ENCODE measurements at places on chromosomes 2 and 18.

GRCh38 chr2:177282181-177282641 lies 17.7 kb upstream of the NFE2L2 start:
- DNase-seq: no peak

DNA sequence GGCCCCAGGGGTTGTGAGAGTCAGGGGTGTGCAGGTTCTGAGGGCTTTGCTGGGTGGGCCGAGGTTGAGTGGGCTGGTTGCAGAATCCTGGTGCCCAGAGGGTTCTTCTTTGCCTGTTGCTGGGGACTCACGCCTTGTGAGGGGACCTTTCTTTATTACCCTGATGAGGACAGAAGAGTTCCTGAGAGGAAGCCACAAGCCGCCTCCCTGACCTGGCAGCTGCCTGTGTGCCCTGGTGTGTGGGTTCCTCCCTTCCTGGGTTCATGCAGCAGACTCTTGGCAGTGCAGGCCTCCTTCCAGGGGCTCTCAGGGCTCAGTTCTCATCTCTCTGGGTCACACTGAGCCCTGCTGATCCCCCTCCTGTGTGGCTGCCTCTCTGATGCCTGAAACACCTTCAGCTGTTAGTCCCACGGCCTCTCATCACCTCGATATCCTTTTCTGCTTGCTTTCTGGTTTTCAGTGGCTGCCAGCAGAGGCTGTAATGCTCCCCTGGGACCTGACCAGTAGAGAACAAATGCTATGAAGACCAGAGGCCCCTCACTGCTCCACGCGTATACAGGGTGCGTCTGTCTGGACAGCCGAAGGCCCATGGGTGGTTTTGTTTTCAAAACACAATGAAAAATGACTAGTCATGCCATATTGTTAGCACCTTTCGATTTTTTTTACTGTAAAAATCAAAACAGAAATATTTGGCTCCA lies 191.3 kb downstream of the AGAP1 start:
- DNase-seq: no peak

DNA sequence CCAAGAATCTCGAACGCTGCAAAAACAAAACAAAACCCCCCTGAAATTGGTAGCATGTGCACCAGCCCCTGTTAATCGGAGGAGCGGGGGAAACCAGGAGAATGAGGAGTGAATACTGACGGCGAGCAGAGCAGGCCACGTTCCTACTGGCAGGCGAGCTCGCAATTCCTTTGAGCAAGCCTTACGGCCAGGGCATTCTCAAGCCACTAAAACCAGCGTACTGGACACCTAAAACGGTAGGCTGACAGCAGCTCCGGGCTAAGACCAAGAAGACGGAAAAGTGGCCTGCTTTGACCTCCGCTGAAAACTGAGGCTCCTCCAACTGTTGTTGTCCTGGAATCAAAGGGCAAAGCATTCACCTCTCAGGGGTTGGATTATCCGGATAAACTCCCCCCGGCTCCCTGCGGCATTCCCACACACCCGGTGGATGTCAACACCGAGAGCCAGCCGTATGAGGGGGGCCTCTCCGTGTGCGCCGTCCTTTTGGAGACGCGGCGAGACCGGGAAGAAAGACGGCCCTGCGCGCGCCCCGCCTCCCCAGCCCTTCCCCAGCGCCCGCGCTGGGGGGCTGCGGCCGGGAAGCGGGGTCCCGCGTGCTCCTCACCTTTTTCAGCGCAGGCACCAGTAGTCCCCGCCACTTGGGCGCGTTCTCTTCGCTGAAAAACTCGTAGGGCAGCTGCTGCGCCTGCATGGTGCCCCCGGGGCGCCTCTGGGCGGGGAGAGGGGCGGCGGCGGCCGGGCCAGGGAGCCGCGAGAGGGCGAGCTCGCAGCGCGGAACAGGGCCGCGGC lies 925 bp downstream of the SOS1 start:
- no peak for DNase-seq

DNA sequence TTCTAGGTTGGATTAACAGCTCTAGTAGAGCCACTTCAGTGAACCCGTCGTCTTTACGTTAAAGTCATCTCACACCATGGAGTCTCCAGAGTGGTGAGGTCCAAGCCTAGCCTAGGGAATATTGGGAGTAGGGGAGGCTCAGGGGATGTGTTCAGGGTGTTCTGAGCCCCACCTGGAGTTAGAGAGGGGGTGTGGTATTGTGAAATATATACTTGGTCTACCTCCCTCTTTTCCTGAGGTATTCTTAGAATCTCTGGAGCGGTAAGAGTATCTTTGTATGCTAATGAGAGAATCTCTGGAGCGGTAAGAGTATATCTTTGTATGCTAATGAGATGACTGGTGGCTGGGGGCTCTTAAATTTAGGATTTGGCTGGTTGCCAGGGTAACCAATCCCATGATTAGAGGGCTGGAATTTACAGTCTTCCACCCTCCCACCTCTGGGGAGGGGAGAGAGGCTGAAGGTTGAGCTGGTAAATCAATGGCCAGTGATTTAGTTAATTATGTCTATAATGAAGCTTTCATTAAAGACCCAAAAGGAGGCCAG lies 69.5 kb downstream of the INPP4A start:
- DNase-seq: no peak

DNA sequence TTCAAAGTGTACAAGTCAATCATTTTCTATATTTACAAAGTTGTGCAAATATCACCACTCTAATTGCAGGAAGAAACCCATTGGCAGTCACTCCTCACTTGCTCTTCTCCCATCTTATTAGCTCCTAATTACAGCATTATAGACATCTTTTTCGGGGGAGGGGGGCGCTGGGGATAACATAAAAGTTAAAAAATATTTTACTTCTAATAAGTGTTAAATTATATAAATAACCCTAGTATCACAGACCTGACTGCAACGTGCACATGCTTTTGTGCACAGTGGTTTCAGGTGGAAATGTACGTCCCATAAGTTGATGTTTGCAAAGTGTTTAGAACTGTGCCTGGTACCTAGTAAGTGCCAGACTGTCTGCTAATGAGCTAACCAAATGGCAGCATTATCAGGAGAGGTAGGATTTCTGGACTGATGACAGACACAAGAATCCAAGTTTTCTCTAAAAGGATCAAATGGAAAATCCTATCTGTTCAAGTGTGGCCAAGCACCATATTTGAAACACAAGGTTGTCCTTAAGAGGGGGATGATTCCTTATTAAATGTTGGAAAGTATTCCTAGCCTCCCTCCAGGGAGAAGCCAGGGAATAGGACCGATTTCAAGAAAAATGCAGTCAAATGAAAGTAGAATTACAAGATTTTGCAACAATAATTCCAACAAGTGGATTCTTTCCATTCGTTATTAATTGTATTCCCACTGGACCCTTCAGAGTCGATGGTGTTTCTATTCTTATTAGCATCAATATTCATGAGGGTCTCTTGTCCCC lies 70.0 kb downstream of the ACKR3 start:
- DNase-seq: no peak

GRCh38 chr2:196995757-196996314 lies 69.3 kb upstream of the PGAP1 start:
- no peak for DNase-seq

DNA sequence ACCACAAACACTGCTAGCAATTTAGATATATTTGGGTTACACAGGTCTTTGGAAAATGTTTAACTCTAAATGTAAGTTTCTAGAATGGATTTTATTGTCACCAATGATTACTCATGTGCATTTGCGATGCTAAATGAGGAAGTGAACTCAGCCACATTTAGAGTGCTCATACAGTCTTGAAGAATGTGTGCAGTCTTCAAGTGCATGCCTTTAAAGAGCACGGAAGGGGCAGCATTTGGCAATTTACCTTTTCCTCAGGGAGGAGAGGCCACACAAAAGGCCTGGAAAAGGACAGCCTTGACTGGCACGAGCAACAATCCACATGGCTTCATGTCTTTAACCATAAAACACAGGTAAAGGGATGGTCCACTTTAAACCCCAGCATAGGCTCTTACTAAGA lies 78.5 kb upstream of the STK17B start:
- no peak for DNase-seq

DNA sequence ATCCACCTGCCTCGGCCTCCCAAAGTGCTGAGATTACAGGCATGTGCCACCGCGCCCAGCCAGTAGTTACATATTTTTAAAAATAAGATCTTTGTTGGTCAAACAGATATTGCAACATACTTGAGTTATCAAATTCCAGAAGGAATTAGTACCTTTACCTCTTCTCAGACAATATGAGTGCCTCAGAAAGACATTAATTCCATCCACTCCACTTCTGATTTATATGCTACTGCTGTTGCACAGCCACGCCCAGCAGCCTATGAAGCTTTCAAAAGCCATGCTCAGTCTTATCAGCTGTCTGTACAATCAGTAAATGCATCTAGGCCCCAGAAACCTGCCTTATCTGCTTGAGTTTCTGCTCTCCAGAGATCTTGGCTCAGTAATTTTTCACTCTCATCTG lies 47.8 kb downstream of the MEX3C start:
- no peak for DNase-seq

DNA sequence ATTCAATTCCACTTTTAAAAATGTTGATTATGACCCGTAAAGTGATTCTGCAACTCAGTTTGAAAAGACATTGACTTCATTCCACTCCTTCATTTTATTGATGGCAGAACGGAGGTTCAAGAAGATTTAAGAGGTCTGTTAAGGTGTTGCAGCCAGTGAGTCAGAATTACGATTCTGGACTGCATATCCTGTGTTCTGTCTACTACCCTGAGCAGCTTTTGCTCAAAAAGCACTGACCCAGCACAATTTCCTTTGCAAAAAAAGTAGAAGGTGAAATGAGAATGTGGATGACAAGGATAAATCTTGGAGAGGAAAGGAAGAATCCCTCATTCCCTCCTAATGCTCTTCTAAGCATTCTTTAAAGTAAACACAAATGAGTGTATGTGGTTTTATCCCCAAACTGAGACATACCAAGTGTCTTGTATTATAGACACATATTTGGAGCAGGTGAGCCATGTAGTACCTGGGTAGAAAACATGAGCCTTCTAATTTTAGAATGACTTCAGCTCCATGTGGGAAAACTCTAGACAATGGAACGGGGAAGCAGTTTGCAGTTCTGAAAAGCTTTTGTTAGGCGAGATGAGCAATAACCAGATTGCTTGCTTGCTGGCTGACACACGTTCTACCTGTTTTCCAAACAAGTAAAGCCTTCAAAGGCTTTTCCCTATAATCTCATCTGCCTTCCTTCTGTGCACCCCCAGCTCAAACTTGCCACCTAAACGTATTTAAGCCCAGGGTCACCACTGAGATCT lies 44.7 kb downstream of the TGFA start:
- DNase-seq: no peak

DNA sequence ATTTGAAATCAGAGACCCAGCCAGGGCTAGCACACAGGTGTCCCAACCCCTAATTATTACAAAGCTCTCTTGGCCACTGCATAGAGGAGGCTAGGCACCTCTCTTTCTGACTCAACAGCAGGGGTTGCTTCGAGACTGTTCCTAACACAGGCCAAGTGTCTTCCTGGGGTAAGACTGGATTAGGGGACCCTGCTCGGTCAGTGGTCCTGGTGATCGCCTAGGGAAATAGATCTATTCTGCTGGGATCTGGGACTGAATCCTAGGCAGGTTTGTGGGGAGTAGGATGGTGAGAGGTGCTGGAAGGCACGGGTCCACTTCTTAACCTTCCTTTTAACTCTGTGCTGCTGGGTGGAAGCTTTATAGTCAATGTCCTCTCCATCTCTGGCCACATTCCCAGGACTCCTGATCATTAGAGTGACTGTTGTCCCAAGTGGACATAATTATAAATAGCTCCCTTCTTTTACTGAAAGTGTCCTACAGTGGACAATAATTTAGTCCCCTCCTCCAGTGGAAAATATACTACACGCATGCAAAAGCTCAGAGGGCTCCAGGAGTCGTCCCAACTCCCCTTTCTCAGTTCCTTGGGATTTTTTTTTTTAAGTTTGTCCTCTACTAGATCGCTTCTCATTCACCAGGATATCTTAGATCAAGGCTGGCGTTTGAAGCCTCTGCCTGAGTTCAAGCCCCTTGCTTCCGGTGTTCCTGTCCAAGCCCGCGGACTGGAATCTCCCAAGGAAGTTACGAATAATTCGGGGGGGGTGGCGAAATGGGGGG lies 1.3 kb upstream of the TRIB2 start:
- no peak for DNase-seq

DNA sequence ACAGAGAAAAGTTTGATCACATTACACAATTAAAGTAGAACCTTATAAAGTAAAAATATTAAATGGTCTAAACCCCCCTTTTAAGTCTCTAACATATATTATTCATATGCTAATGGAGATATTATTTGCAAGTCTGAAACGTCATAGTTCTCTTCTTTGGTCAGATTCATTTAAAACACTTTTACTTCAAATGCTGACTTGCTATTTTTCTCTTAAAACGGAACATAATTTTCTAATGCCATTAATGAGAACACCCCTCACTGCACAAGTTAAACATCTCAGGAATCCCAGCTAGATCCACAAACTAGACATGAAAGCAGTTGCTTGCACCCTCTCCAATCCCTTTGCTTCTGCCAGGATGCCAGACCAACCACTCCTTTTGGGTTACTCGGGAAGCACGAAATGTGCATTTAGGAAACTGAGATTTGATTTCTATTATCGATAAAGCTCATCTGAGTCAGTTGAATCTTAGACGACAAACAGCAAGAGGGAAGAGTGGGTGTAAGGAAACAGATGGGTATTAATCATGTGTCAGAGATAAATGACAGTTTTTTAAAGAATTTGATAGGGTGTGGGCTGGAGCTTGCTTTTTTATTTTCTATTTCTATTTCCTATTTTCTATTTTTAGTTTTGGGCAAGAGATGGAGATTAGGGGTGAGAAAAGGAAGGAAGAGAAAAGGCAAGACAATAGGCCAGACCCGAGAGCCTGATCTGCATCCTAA lies 1.5 kb downstream of the ADD2 start:
- no peak for DNase-seq

DNA sequence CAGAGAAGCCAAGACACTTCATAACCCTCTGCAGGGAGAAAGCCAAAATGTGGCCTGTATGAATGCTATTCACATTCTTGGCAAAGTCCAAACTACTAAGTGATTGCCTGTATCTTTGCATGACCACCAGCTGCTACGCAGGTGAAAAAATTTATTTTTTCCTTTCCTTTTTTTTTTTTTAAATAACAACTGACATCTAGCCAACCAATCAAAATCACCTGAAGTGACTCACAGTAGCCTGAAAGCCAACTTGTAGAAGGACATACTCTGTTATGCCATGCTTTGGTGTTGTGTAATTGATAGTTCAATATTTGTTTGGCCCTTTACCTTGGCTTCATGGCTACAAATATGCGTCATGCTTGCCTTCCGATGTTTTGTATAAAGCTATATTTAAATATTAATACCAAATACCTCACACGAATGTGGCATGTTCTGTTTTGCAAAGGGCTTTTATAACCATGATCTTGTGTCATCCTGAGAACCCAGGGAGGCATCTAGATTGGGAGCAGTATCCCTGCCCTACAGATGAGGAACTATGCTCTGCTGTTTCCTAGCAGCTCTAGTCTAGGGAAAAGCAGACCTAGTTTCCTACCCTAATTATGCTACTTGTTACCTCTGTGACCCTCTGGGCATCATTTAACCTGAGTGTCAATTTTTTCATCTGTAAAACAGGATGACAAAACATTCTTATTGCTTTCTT lies 102.1 kb downstream of the MYOM1 start:
- no peak for DNase-seq

GRCh38 chr2:1758774-1759610 lies 14.7 kb upstream of the PXDN start:
- DNase-seq: no peak

GRCh38 chr2:171554991-171555615 lies 32.8 kb downstream of the CYBRD1 start:
- no peak for DNase-seq

Measured in fibroblast of skin of left quadriceps (primary cell).